ENCODE measurements at places on chromosomes 4 and X.

DNA sequence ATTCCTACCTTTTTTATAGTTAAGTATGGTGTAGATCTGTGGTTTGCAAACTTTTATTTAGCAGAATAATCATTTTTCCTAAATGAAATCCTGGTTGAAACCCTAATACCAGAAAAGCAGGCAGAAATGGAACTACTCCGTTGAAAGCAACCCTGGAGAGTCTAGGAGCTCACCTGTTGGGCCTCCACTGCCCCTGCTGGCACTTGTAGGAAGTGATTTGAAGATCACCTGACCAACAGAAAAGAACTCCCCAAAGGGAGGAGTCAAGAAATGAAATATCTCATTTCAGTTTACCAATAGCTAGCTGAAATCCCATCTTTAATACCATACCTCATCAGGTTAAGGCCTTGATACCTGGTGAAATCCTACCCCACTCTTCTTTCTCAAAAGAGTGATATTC lies 277.1 kb downstream of the KLHL13 start:
- no peak for DNase-seq

- DNase-seq: no peak
These were observed 44.6 kb downstream of the C4orf33 start for GRCh38 chr4:129140521-129140920.

GRCh38 chr4:20829617-20830357 lies 129.5 kb downstream of the PACRGL start:
- DNase-seq: no peak

- DNase-seq: no peak
These were observed 6.5 kb downstream of the ATP5ME start for GRCh38 chr4:667545-667925.

- DNase-seq: no peak
These were observed 5.7 kb upstream of the PLCXD1 start for GRCh38 chrX:275476-275966.

All from stimulated activated CD4-positive, alpha-beta T cell treated with anti-CD3 and anti-CD28 coated beads, Interleukin-1b, Interleukin-23, amount 100 ng/mL, for 4 hours (primary cell).